ENCODE measurements at places on chromosomes 3 and 15.

GRCh38 chr3:104825116-104825515 is 541.6 kb upstream of the ALCAM start:
- no peak for DNase-seq

- DNase-seq, result no peak
Observed at GRCh38 chr3:122886946-122887345, 92.1 kb downstream of the SLC49A4 start.

- DNase-seq, result no peak
Observed at GRCh38 chr3:150303768-150304167, 104.3 kb upstream of the TSC22D2 start.

DNA sequence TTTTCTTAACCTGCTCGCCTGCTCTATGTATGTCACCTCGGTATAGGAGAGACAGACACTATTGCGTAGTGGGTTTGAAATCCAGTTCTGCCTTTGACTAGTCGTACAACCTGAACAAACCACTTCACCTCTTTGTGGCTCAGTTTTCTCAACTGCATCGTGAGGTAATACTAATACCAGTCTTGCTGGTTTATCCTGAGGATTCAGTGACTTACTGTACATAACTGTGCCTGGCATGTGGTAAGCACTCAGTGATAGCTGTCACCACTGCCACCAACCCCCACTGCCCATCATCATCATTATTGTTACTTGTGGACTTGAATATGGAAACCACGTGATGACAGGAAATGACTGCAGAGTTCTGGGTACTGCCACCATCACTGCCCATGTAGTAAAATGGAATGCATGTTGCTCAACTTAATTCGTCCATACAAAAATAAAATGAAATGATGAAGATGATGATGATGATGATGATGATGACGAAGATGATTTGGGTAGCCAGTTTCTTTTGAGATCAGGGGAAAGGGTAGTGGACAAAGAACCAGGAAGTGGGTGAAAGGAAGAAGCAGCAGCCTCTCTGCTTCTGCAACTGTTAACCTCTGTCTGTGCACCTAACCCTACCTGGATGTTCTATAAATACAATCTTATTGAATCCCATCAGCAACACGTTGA is 228.1 kb downstream of the FEZF2 start:
- DNase-seq, result no peak

DNA sequence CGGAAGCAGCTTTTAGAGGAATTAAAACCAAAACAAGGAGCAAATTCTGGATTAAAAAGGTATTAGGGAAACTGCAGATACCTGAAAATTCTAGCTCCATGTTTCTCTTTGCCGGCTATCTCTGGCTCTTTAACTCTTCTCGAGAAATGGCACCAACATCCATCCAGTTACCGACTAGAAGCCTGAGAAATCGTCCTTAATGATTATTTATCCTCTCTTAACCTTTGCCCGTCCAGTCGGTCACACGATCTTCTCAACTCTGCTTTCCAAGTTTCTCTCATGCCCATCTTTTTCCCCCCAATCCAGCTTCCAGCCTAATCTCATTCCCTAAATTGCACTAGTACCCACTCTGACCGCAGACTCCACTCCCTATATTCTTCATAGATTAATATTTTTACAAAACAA is 596 bp upstream of the SGO1 start:
- DNase-seq, result no peak

DNA sequence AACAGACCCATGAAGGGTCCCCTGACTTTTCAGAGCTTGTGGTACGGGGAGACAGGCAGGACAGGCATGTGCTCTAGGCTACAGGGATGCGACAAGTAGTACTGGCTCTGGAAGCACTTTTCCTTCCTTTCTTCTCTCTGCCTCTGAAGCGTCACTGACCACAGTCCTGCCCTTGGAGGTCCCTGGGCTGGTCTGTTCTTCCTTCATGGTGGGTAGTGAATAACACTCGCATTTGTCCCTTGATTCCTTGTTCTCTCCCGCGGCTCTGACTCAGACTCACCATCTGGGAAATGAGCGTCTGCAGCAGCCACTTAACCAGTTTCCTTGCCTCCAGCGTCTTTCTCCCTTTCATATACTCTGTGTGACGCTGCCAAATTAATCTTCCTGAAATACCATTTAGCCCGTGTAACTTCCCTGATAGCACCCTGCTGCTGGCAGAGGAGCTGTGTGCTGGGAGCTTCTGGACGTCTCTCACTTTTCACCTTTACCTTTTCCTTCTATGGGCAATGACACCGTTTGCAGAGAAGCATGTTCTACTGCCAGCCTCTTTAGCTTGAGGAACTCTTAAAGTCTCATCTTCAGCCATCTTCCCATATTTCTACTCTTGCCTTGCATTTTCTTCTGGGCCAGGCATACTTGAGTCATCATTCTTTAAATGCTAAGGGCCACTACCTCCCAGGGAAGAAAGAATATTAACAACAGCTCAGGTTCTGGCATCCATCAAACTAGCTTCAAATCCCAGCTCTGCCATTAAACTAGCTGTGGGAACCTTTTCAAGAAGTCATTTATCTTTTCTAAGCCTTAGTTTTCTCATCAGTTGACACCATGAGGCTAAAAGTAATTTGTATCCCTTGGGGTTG is 33.6 kb downstream of the TMEM45A start:
- no peak for DNase-seq

DNA sequence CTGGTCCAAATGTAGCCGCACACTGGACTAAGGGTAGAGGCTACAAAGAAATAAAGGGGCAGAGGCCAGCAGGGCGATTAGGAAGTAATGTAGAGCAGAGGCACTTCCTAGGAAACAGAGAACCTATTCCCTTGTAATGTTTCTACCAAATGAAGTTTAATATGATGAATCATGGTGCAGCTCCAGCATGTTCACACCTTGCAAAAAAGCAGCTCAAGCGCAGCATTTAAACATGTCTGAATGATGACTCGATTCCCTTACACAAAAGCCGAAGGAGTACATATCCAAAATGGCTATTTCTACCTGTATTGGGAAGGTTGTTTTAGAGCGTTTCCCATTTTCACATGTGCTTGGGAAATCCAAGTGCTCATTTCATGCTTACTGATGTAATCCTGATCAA is 204.8 kb downstream of the MECOM start:
- DNase-seq, result no peak

GRCh38 chr15:29959384-29960137 is 123.2 kb upstream of the GOLGA8J start:
- DNase-seq, result no peak

DNA sequence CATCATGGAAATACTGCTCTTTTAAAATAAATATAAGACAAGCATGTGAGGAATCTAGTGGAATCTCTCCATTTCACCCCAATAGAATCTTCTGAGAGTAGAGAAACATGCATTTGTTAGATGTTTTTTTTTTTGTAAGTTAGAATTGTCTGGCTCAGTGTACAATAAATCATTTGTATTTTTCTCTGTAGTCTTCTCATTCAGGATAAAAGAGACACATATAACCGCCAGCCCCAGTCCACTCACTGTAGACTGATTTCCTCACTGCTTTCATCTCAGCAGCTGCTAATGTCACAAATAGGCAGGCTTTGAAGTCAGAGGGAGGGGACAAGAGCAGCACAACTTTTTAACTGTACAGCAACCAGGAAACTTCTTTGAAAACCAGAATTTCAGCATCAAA is 140.2 kb upstream of the RBMS3 start:
- DNase-seq, result no peak

GRCh38 chr15:100266166-100266565 is 75.6 kb downstream of the ADAMTS17 start:
- DNase-seq, result no peak

DNA sequence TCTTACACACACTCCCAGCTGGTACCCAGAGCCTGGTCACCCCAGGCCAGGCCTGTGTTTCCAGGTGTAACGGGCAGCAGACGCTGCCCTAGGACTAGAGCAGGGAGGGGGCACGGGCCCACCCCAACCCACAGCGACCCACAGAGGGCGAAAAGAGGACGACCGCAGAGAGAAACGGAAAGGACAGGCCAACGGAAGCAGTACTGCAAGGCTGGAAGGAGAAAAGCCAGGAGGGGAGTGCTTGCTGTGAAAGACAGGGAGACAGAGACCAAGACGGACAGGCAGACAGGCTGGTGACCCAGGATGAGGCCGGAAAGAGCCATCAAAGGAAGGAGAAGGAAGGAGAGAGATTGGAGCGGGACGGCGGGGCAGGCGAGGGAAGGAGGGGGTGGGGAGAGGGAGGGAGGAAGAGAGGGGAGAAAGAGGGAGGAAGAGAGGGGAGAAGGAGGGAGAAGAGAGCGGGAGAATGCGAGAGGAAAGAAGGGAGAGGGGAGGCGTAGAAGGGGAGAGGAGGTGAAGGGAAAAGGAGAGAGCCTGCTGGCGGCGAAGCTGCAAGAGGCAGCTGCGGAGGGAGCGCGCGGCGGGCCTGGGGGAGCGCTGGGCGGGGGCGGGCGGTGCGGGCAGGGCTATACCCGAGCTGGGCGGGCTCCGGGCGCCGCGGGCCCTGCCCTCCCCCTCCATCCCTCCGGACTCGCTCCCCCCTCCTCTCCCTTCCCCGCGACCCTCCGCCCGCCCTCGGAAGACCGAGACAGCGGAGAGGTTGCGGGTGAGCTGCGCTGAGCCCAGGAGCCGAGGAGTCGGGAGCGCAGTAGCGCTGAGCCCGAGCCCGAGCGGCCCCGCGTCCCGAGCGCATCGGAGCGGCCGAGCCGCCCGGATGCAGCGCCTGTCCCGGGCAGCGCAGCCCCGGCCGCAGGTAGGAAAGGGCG is at the start of gene SLC6A1:
Gene SLC6A1 (plus strand): TSS at position 732 of the 926 bp plus-strand sequence. CDS start 24,464 bp downstream, outside the sequence.
- no peak for DNase-seq

- DNase-seq, result no peak
Observed at GRCh38 chr3:14231145-14231990, 52.8 kb downstream of the LSM3 start.

- DNase-seq, result no peak
Observed at GRCh38 chr3:185319801-185320200, 43.1 kb upstream of the MAP3K13 start.

DNA sequence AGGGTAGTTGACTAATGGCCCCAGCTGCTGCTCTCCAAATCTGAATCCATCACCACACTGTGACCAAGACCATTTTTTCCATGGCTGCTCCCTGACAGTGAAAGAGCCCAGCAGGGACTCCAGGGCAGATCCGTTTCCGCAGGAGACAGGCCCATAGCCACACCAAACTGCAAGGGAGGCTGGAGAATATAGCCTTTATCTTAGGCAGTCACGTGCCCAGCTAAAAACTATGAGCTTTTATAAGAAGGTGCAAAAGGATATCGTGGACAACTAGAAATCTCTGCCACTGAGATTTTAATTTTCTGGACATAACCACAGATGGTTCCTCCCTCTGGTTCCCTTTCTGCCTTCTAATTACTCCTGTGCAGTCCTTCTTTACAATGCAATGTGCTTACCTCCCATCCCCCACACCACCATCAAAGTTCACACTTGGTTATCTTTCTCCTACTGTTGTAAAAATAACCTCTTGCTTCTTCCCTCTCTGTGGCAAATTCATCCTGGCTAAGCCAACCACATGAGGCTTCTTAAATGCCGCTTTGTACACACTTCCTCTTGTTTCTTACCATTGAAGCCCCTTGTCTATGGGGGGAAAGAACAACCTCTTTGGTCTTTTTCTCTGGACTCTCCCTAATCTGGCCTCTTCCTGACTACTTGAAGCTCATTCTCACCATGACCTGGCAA is 233.7 kb downstream of the SHQ1 start:
- DNase-seq, result no peak

GRCh38 chr3:147458995-147459704 is 50.0 kb downstream of the ZIC1 start:
- no peak for DNase-seq

DNA sequence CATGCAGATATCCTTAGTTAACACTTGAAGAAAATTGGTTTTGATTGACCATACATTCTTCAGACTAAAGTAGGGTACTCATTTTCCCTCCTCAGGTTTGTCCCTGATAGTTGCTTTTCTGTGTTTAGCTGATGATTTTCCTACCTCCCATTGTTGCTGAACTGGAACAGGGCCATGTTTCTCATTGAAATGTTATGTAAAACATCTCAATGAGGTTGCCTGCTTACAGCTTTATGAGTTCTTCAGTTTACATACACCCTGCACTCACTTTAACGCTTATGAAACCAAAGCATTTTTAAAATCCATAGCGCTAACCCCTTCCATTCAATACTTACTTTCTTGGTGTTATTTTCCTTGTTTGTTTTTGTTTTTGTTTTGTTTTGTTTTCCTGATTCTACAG is 61.9 kb downstream of the HMG20A start:
- DNase-seq, result peak; percentile 62

- no peak for DNase-seq
Observed at GRCh38 chr3:178982137-178982536, 89.5 kb downstream of the ZMAT3 start.

GRCh38 chr3:60025096-60026050 is 975.5 kb upstream of the CFAP20DC start:
- peak; percentile 30 for DNase-seq

- no peak for DNase-seq
Observed at GRCh38 chr15:78050441-78050809, 27.1 kb downstream of the TBC1D2B start.

DNA sequence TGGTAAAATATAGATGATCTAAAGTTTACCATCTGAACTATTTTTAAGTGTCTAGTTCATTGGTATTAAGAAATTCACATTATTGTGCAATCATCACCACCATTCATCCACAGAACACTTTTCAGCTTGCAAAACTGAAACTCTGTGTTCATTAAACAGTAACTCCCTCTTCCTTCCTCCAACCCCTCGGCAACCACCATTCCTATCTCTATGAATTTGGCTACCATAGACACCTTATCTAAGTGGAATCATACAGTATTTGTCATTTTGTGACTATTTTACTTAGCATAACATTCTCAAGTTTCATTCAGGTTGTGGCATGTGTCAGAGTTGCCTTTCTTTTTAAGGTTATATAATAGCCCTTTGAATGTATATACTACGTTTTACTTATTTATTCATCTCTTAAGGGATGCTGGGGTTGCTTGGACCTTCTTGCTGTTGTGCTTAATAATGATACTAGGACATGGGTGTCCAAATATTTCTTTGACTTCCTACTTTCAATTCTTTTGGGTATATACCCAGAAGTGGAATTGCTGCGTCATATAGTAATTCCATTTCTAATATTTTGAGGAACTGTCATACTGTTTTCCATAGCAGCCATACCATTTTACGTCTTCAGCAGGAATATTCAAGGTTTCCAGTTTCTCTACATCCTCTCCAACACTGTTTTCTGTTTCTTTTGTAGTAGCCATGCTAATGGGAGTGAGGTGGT is 20.9 kb downstream of the KAT2B start:
- peak; percentile 24 for DNase-seq

GRCh38 chr3:21328711-21329390 is 422.2 kb downstream of the ZNF385D start:
- DNase-seq, result no peak

DNA sequence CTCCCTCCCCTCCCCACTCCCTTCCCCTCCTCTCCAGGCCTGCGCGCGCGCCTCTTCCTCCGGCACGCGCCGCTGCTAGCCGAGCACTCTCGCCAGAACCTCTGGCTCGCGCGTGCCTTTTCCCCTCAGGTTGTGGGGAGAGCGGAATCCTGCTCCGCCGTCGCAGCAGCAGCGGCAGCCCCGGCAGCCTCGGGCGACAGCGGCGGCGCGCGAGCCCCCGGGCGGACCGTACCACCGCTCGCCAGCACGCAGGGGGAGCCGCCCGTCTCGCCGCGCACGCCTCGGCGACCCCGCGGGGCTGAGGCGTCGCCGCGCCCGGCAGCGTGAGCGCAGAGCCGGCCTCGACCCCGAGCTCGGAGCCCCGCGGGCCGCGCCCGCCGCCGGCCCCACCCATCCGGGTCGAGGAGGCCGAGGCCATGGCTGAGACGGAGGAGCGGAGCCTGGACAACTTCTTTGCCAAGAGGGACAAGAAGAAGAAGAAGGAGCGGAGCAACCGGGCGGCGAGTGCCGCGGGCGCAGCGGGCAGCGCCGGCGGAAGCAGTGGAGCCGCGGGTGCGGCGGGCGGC is at the start of gene CDV3:
Gene CDV3 (plus strand): TSS at position 58 of the 566 bp plus-strand sequence. CDS start 359 bp downstream, at position 417.
- DNase-seq, result no peak

Data from kidney glomerular epithelial cell (primary cell).